Activated naive CD4-positive, alpha-beta T cell treated with anti-CD3 and anti-CD28 coated beads, Interleukin-2, amount 10 ng/mL, durations not matched to agents 7 days and 5 days (primary cell): ENCODE measurements at places on chromosomes 7 and 10.

GRCh38 chr10:49768329-49768728 is 6.2 kb upstream of the OGDHL start:
- no peak for DNase-seq

DNA sequence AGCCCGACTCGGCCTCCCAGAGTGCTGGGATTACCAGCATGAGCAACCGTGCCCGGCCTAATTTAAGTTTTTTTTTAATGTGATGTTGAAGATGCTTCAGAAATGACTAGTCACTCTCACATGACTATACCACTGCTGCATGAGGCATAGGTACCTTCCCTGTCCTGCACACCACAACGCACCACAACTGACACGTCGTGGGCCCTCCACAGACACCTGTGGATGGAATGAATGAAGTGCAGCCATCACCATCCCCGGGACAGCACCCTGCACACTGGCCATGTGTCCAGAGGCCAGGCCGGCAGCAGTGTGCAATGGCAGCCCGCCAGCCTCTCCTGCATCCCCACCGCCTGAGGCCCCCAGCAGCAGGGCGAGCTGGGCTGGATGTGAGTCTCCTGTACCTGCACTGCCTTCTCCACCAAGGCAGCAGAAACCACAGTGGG is 55.1 kb downstream of the VOPP1 start:
- peak; percentile 35 for DNase-seq

DNA sequence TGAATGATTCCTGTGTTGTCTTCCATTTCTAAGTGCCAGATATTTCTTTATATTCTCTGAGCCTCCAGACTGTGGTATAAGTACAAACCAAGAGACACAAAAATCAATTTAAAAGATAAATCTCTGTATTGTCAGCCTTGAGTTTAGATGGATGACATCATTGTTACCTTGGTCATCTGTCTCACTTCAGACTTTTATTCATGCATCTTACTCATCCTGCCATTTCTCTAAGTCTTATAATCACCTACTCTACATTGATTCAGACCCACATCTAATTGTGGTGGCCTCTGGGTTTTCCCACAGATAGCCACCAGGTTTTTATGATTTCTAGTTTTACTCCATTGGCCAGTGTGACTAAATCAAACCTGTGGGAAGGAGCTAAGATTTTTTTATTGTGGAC is 26.8 kb upstream of the HDAC9 start:
- DNase-seq = no peak

- no peak for DNase-seq
Observed at GRCh38 chr7:130995252-130996081, 261.5 kb upstream of the KLF14 start.

GRCh38 chr10:128576943-128577670 is 450.9 kb upstream of the MKI67 start:
- DNase-seq = no peak

DNA sequence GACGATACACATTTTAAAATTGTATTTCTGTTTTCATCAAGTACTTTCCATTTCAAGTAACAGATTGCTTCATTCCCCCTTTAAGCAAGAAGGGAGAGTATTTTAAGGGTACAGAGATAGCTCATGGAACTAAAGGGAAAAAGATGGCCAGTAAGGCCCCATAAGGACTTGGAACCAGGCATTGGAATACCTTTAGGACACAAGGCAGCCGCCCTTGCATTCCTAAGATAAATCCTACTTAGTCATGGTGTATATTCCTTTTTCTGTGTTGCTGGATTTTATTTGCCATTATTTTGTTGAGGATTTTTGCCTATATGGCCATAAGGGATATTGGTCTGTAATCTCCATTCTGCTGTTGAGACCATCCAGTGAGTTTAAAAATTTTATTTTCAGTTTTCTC is 49.2 kb downstream of the BTRC start:
- DNase-seq = no peak
